ENCODE measurements at places on chromosomes 5 and 9.

GRCh38 chr5:145855763-145856267, 17.0 kb downstream of the GRXCR2 start:
- peak; percentile 55 for DNase-seq

- DNase-seq = no peak
Observed at GRCh38 chr9:16921855-16922254, 51.4 kb upstream of the BNC2 start.

DNA sequence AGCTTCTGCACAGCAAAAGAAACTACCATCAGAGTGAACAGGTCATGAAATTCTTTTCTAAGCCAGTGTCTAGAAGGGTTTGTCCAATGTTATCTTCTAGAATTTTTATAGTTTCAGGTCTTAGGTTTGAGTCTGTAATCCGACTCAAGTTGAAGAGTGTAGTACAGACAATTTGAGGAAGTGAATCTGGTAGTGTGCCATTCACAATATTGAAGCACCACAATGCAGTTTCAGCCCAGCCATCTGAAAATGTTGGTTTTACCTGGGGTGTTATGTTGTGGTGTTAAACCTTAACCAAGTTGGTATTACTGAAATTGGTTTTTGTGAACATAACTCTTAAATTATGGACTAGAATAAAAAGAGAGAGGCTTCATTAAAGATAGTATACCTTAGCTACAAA, 77.2 kb downstream of the ADAMTS16 start:
- DNase-seq = no peak

DNA sequence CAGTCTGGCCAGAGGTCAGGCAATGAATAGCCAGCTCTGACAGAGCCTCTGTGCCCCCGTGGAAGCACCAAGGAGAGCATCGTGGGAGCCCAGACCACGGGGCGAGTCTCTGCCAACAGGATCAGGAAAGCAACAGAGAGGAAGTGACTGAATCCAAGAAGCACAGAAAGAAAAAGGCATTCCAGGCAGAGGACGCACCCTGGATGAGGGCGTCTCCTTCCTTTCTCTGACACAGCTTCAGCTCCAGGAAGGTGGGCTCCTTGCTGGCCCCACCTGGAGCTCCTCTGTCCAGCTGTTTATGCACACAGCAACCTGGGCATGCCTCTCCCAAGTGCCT, 16.6 kb downstream of the HK3 start:
- DNase-seq = no peak

- peak; percentile 65 for DNase-seq
Observed at GRCh38 chr9:626596-626995, 214.9 kb upstream of the DMRT1 start.

DNA sequence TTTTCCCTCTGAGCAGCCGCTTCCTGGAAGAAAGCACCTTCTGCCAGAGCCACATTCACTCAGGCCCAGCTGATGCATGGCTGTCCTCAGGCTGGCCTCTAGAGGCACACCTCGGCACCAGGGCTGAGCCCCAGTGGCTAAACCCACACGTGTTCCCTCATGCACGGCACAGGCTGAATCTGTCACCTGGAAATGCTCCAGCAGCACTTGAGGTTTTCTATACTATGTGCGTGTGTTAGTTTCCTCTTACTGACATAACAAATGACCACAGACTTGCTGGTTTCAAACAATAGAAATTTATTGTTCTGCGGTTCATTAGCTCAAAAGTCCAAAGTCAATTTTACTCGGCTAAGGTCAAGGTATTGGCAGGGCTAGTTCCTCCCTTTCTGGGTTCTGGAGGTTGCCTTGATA, 141.4 kb downstream of the LRRC70 start:
- peak; percentile 66 for DNase-seq

DNA sequence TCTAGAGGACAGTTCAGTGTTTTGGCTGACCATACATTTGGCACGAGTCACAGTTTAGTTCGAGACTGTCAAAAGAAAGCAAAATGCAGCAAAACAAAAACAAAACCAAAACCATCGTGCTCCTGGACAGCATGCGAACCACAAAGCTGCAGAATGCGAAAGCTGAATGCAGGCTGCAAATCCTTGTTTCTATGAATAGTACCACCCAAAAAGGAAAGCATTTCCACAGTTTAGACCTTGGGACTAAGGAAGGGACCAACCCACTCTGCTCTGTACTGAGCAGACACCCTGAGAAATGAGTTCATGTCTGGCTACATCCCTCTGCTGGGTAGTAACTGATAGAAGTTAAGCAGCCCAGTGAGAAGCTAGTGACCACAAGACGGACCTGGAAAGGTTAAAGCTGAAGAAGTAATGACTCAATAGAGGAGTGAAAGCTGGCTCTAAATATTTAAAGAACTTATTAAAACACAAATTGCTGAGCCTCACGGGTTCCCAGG, 3.9 kb downstream of the GCNT4 start:
- no peak for DNase-seq

- peak; percentile 83 for DNase-seq
Observed at GRCh38 chr9:133023117-133023890, 7.5 kb upstream of the GTF3C5 start.

DNA sequence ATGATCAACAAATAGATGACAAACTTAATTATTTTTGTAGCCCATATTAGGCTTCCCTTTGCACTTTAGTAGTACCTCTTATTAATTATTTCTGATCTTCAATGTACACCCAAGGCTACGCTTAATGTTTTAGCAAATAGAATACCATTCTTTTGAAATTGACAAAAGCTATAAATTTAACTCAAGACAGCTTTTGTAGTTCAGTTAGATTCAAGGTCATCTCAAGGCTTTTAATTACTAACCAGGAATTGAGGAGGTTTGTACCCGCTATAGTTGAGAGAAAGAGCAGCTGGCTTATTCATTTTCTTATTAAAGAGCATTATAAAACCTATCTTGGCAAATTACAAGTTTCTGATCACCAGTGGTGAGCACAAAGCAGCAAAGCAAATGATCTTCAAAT, 15.1 kb downstream of the NR6A1 start:
- DNase-seq = no peak

GRCh38 chr5:109155625-109156024, 254.1 kb downstream of the PJA2 start:
- peak; percentile 43 for DNase-seq

DNA sequence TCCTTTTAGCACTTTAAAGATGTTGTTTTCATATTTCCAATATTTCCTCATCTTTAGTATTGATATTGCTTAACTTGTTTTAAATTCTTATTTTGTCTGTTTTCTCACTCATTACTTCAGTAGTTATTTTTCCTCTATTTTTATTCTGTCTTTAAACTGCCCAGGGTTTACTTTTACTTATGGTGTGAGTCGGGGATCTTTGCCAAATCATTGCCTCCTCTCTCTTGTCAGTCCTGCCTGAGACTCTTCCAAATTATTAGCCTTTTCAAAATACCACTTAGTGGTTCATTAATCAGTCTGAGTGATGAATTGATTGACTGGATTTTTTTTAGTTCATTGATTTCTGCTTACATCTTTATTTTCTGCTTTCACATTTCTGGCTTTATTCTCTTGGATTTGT, 72.9 kb downstream of the SH3GL2 start:
- DNase-seq = no peak

GRCh38 chr9:116643691-116644090, 43.4 kb upstream of the TRIM32 start:
- no peak for DNase-seq

DNA sequence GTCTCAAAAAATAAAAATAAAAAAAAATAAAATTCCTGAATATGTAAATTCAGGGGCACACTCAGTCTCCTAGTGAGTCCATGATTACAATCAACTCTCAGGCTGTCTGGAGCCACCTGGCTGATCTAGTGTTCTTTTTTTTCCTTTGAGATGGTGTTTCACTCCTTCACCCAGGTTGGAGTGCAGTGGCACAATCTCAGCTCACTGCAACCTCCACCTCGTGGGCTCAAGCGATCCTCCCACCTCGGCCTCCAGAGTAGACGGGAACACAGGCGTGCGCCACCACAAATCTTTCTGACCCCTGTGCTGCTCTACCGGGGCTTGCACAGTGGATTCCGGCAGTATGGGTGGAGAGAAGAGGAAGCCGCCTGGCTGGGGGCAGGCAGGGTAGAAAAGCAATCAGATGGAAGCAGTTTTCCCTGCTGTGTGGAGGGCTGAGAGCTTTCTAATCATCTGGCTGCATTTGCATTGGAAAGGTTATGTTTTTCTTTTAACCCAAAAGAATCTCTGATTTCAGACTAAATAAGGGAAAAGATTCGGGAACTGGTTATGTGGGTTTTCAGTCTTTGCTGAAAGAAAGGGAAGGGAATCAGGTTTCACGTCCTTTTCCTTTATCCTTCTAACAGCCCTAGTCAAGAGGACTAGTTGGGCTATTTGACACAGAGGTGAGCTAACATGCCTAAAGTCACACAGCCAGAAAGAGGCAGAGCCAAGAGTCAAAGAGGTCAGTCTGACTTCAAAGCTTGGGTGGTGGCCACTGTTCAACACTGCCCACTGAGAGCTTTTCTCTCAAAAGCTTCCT, 26.3 kb upstream of the CORO2A start:
- DNase-seq = no peak

- peak; percentile 55 for DNase-seq
Observed at GRCh38 chr5:151107084-151107483, 26.2 kb upstream of the TNIP1 start.

DNA sequence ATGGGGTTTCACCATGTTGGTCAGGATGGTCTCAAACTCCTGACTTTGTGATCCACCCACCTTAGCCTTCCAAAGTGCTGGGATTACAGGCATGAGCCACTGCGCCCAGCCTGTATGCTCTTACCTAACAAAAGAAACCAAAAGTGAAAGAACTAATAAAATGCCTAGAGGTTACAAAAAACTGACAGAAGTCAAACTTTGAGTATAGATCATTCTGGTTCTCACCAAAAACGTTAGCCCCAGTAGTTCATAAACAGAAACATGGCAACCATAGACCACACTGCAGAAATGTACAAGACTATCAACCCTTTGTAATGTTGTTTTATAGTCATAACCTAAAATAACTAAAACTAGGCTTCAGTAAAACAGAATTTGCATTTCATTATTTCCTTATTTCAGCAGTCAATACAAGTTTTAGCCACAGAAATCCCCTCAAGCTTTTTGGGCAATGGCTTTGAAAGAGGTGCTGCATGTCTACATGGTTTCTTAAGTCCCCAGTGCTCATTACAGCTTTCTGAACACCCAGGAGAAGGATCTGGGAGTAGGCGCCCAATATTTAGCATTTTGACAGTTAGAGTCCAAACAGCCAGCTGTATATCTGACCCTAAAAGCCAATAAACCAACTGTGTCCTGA, 72.5 kb downstream of the EPB41L4A start:
- no peak for DNase-seq

GRCh38 chr9:93431539-93432105, 19.9 kb upstream of the FAM120A start:
- DNase-seq = no peak

GRCh38 chr9:108707120-108707519, 148.7 kb downstream of the ACTL7B start:
- no peak for DNase-seq

DNA sequence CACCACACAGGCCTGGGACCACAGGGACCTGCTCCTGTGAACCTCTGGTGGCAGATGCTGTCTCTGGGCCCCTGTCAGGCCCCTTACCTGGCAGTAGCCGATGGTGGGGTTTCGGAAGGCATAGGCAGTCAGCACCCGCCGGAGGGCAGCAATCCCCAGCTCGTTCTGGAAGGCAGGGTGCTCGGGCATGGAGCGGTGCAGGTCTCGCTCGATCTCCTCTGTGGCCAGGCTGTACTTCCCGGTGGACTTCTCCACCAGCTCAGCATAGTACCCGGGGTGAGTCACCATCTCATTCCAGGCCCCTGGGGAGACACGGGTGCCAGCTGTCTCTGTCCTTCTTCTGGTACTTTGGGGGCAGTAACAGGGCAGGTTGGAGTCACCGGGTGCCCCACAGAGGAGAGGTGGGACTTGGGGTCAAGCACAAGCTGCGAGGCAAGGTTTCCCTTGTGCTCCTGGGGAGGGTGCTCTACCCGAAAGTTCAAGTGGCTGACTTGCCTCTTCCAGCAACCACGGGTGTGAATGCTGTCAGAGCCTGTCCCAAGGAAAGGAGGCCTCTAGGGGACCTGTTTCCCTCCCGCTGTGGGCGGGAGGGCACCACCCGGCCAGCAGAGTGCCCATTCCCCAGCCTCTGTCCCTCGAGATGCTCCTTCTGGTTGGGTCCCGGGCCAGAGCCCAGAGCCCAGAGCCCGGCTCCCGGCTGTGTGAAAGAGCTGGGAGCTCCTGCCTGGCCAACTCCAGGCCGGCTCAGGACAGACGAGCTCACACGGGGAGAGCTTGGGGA, 19.8 kb upstream of the MRNIP start:
- DNase-seq = no peak

- no peak for DNase-seq
Observed at GRCh38 chr9:136052991-136053756, 41.9 kb downstream of the NACC2 start.

GRCh38 chr5:7638456-7638855, 212.5 kb downstream of the CFAP90 start:
- no peak for DNase-seq

- no peak for DNase-seq
Observed at GRCh38 chr5:132667761-132668705, 5.8 kb upstream of the IL4 start.

DNA sequence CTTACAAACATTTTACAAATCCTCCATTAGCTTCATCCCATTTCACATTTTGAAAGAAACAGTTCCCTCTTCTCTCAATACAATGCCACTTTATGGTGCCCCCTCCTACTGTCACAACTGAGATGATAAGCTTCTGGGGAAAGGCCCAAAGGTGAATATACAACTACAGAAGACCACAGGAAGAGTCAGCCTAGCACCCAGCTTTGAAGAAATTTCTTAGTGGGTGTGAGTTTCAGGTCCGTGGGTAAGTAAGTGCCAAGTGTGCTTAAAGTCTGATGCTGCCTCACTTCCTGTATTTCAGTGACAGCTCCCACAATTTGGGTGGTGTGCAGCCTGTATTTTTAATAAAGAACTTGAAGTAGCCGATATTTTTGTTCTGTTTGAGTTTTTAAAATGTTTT, 68.1 kb downstream of the ARHGEF28 start:
- no peak for DNase-seq

DNA sequence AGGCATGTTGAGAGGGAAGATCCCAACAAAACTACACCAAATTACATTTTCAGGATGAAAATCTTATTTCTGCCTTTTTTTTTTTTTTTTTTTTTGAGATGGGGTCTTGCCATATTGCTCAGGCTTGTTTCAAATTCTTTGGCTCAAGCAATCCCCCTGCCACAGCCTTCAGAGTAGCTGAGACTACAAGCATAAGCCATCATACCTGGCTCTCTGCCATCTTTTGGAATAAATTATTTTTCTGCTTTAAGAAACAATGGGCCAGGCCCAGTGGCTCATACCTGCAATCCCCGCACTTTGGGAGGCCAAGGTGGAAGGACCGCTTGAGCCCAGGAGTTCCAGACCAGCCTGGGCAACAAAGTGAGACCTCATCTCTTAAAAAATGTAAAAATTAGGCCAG, 14.3 kb downstream of the AFF4 start:
- DNase-seq = no peak

DNA sequence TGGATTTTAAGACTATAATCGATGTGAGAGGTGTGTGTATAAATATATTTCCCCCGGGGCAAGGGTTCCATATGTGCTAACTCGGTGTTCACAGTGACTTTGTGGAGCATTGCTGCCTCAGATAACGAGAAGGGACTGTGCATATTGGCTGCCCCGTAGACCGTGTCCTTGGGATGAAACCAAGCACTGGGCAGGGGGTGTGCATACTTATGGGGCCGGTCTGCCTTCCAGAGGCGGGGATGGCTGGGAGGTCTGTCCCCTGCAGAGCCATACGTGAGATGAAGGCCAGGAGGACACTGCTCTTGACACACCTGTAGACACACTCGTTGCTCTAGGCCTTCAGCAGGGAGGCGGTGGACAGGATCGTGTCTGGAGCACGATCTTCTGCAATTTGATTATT, 56.0 kb upstream of the ZNF354A start:
- no peak for DNase-seq

GRCh38 chr5:119168401-119168800, 97.5 kb downstream of the DMXL1 start:
- DNase-seq = peak; percentile 9

Measured in hematopoietic multipotent progenitor cell treated with erythropoietin and hydrocortisone succinate and interleukin-3 and kit ligand, for 6 days (in vitro differentiated cells).